Brain (organoid and tissue), 16 donors: ENCODE measurements at places on chromosomes 7 and 10.

DNA sequence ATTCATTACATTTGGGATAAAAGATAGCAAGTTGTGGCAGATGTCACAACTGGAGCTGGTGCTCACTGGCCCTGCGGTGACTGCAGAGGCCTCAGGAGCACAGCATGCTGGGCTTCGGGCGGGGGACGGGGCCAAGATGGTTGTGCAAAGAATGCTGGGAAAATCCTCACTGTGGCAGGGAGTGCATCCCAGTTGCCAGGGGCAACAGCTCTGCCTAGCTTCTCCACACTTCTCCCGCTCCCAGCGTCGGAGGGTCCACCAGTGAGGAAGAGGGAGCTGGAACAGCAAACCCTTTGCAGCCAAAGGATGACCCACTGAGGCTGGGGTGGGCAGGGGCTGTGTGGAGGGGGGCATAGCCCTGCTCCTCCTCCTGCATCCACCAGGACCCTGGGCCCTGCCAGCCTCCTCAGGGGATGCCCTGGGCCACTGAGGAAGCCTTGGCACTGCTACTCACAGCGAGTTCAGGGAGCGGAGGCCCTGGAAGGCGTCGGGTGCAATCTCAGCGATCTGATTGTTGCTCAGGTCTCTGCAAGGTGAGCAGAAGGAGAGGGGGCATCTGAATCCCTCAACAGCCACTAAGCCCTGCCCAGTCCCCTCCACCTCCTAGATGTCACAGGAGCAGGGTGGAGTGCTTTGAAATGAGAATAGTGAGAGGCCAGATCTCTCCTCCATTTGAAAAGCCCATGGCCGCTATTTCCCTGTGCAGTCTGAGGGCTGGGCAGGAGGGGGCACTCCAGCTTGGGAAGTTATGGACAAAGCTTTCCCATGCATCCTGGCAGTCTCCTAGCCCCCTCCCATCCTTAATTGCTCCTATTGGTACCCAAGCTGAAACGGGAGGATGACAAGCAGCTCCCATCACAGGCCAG, 126.5 kb downstream of the SLIT1 start:
- peak; percentile 93 for DNase-seq

- DNase-seq = no peak
These were observed 16.9 kb upstream of the SMARCD3 start for GRCh38 chr7:151265351-151265931.

DNA sequence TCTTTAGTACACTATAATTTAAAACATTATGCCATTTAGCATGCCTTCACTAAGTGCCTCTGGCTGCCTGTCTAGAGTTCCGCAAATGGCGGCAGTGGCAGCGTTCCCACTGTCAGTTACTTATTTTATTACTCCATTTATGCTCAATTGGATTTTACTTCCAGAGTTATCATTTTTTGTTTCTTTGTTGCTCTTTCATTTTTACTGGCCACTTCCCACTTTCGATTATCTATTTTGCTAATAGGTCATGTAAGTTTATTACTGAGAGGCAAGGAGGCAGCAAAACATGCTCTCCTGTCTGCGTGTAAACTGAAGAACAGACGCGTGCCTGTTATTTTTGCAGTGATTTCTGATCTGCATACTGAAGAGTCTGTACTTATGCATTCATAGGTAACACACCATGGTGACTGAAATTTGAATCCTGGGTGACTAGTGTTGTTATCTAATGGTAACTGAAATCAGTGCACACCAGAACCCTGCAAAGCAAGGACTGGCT, 23.1 kb downstream of the KDM7A start:
- no peak for DNase-seq

DNA sequence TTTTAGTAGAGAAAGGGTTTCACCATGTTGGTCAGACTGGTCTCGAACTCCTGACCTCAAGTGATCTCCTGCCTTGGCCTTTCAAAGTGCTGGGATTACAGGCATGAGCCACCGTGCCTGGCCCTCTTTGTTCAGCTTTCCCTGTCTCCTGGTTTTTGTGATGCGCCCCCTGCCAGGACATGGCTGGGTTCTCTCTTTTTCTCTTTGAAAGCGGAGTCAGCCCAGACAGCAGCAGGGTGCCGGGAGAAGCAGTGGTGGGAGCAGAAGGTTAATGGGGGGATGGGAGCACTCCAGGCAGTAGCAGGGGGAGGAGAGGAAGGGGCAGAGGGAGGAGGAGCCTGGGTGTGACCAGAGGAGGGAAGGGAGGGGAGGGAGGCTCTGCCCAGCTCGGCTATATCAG, 1.8 kb downstream of the MUC3A start:
- DNase-seq = no peak

GRCh38 chr7:29322023-29322712, 127.6 kb downstream of the CHN2 start:
- DNase-seq = no peak

GRCh38 chr10:93462881-93463280, 19.3 kb downstream of the MYOF start:
- DNase-seq = no peak

- no peak for DNase-seq
These were observed 889.3 kb upstream of the CELF2 start for GRCh38 chr10:10128387-10128786.

DNA sequence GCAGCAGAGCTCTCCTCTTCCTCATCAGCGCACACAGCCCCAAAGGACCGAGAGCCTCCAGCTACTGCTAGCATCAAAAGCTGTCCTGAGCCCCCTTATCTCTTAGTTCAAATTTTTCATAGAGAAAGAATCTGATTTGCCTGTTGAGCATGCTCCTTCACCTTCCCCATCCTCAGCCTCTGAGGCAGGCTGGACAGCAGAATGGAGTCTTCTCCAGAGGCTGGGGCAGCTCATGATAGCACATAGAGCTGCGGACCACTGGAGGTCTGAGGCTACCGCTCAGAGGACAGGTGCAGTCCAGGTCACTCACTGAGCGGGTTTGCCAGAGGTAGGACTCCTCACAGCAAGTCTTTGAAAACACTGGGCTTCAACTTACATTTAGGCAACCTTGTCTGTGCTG, 72.8 kb upstream of the GRB10 start:
- no peak for DNase-seq

GRCh38 chr7:5500056-5500776, 76.6 kb upstream of the TNRC18 start:
- no peak for DNase-seq

- no peak for DNase-seq
These were observed 34.4 kb downstream of the VSTM4 start for GRCh38 chr10:49080965-49081364.

GRCh38 chr7:97025983-97026714, 1.5 kb upstream of the DLX5 start:
- peak; percentile 50 for DNase-seq

DNA sequence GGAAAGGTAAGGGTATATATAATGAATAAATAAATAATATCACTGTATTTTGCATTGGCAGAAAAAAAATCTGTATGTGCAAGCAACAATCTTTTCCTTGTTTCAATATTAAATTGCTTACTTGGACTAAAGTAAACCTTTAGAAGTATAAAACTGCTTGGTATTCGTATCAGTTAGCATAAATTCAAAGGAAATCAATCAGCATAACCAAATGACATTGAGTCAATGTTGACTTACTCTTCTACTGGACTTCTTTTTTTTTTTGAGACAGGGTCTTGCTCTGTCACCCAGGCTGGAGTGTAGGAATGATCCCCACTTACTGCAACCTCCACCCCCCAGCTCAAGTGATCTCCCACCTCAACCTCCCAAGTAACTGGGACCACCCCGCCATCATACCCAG, 42.3 kb upstream of the KMT2C start:
- DNase-seq = no peak

DNA sequence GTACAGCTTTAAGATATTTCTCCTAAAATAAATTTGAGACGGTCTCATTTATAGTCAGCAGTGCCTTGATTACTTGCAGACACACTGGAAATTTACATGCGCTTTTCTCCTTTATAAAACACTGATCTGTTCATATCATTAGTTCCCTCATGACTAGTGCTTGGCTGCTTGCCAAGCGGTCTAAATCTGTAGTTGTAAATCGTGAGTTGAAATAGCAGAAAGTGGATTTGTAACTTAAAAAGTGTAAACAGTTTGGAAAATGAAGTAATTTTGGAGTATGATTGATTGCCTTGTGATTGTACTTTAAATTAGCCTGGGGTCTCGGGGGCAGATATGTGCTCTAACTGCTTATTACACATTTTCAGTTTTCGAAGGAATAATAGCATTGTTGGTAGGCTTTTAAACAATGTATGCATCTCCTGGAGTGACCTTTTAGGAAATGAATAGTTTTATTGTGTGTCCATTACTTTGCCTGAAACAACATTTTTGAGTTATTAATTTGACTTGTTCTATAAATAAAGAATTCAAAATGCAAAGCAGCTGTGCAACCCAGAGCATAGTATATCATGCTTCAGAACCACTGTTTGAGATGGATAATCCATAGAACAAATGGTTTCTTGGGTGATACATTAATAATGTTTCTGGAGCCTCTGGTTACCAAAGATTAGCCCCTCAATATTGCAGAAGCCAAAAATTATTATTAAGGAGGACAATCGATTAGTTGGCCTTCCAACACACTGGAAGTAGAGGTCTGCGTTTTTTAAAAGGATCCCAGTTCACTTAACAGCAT, 73.3 kb downstream of the ARID5B start:
- peak; percentile 88 for DNase-seq

DNA sequence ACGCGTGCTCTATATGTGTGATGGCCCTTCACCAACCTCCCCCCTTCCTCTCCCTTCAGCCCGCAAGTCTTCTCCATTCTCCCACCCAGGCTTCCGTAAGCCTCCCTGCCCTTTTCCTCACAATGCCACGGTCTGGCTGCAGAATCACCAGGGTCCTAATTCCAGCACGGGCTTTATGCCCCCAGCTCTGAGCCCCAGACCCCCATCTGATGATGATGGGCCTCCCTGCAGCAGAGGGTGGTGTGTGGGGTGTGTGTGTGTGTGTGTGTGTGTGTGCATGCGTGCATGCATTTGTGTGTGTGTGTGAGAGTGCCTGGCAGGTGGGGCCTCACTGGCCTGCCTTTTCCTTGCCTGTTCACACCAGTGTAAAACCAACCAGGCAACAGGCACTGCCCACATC, 109.9 kb downstream of the OAT start:
- no peak for DNase-seq

- DNase-seq = no peak
These were observed 95.4 kb downstream of the HGF start for GRCh38 chr7:81674431-81674830.

- no peak for DNase-seq
These were observed 187.4 kb upstream of the NRP1 start for GRCh38 chr10:33521904-33522303.

DNA sequence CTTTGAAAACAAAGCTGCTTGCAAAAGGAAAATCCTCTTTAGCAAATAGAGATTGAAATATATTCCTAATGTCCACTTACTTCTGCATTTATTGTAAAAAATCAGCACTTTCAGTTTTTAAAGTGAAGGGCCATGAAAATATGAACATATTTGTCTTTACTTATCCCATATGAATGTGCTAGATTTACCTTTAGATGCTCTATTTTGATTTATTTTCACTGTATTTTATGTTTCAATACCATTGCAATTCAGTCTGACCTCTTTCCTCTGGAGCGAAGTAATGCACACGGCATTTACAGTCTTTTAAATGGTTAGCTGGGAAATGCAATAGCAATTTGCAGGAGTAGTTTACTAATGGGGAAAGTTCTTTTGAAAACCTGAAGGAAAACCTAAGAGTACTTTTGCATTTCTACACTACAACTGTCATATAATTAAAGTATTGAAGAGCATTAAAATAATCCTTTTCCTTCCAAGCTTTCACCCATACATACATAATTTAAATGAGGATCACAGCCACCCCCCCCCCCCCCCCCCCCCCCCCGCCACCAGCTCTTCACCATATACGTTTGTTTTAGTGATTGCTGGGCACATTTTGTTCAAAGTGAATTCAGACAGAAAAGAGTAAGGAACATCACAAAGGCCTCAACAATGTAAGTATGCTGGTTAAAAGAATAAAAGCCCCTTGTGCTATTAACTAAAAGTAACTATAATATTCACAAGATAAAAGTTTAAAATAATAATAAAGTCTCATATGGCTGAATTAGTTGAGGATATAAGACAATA, 3.5 kb downstream of the SKIDA1 start:
- DNase-seq = no peak

- DNase-seq = no peak
These were observed 543.3 kb downstream of the CALN1 start for GRCh38 chr7:71868797-71869196.

DNA sequence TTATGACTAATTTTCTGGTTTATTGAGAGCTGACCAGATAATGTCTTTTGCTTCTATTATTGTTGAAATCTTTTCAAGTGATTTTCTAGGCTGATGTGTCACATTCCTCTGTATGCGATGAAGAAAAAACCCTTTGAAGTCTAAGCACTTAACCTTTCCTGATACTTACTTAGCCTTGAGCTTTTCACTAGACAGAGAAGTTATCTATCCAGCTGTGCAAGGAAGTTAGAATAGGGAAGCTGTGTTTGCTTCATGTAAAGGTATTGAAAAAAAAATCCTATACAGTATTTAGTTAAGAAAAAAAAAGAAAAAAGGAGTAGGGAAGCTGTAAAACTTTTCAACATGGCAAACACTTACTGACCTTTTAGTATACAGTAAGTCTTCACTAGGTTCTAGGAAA, 117.6 kb upstream of the DNAJB12 start:
- DNase-seq = no peak

- no peak for DNase-seq
These were observed 19.5 kb upstream of the HERPUD2 start for GRCh38 chr7:35714407-35714806.

GRCh38 chr7:117824592-117824991, 48.6 kb downstream of the CTTNBP2 start:
- no peak for DNase-seq

DNA sequence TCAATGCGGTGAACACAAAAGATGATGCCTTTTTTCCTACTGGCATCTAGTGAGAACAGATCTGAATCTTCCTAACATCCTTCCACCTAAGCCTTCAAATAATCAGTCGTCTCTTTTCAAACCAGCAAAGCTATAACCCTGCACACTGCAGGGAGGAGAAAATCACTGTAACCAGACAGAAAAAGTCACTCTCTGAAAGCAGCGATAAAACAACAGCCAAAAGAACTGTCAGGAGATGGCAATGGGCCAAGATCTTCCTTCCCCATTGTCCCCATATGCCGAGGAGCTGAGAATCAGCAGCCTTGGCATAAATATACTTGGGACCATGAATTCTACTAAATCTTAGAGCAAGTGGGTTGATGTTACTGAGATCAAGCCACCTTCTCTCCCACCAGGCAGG, 13.1 kb downstream of the FZD9 start:
- peak; percentile 75 for DNase-seq

DNA sequence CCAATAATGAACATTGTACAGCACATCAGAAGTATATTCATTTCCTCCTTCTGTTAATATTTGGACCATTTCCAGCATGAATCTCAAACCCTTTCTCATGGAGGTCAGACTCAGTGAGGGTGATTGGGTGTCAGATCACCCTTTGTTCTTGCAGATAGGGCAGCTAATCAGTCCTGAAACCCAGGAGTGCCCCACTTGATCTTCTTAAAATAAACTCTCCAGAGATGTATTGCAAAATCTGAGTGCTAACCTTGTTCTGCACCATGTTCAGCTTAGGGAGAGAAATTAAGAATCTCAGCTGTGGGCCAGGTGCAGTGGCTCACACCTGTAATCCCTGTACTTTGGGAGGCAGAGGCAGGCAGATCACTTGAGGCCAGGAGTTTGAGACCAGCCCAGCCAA, 869.4 kb downstream of the TYW1 start:
- no peak for DNase-seq
